SK-N-MC (cell line): ENCODE measurements at places on chromosomes 12 and 14.

GRCh38 chr12:83826112-83826511 lies 1086.5 kb downstream of the SLC6A15 start:
- DNase-seq = no peak

DNA sequence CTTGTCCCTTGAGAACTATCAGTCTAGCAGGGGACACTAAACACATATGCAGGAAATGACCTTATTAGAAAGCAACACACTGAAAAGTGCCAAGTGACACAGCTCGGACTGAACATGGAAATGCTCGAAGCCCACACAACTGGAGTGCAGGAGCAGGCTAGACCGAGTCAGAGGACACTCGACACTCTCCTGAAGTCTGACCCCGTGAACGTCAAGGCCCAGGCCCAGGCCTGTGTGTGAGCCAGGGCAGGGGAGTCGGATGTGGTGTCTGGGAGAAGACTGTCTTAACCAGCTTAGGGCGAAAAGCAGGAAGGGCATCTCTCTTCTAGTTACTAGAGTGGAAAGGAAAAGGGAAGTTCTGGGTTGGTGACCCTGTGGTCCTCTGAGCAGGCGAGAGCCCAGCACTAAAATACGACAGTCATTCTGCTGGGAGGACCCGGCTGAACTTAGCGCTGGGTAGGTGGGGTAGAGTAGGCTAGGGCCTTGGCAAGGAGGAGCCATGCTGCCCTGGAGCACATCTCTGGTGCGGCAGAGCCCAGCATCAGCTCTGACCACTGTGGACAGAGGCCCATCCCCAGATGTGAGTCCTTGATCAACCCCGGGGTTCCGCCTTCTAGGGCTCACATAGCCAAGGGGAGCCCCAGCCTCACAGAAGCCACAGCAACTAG lies 93.0 kb downstream of the NTF3 start:
- no peak for DNase-seq

GRCh38 chr12:88011755-88012154 lies 17.4 kb downstream of the C12orf50 start:
- DNase-seq = no peak

- no peak for DNase-seq
Measured at GRCh38 chr12:49698619-49699545, 8.3 kb downstream of the FMNL3 start.
